Dermis blood vessel endothelial cell (primary cell): ENCODE measurements at places on chromosomes 3 and 15. TPM values are rescaled to one million over a fixed set of nuclear protein-coding genes. Genes with fewer than 3 reads are reported as not detected.

WDR82 gene
- total RNA-seq = 81.3 and 111 TPM in 2 replicates

HTR3E gene
- total RNA-seq = not detected in 2 replicates

PXYLP1 gene
- 0.34 and 0.56 TPM in 2 replicates for total RNA-seq

CADM2 gene
- total RNA-seq = not detected in 2 replicates

LRTM1 gene
- total RNA-seq = not detected in 2 replicates

LIPH gene
- total RNA-seq = 0.19 TPM in 1 of 2 replicates, not detected in the other

- DNase-seq = no peak
Measured at GRCh38 chr3:101292027-101292426, 28.3 kb downstream of the IMPG2 start.

DNA sequence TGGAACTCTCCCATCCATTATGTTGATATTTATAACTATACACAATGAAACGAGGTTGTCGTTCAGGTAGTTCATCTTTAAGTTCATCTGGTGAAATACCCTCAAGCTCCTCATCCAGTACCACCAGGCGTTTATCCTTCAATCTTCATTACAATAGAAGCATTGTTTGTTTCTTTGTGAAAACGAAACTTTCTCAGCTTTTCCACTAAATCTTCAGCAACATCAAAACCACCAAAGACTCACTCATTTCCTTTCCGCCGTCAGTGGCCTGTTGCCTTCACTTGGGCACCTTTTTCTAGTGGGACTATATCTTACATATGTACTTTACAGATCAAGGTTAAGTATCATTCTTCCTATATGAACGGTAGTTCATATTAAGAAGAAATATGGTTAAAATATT, 44.1 kb upstream of the TFG start:
- DNase-seq = no peak

DNA sequence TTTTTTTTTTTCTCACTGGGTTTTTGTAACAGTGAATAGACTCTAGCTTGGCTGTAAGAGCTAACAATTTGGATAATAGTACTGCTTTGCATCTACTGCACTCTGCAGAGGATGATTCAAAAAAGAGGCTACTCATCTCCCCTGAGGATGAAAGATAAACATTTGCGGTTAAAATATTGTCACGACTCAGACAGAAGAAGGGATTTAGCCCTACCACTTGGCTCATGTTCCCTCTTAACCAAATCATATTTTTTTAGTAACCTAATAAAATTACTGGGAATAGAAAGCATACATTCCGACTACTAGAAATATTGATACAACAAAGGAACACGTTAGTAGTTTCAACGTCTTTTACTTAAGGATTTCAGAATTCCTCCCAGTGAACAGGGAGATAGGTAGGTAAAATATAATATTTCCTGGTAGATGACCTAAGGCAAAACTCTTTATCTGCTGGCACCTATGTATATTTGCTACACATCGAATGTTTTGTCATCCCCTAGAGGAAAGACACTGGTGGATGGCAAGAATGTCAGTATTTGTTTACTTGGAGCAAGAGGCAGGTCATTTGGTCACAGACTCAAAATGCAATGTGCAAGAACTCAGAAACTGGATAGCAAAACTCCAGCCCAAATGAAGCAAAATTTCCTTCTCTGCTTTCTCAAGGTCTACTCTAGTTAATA, 110.8 kb downstream of the GREM1 start:
- no peak for DNase-seq

- no peak for DNase-seq
Measured at GRCh38 chr3:97935842-97936241, 36.4 kb downstream of the RIOX2 start.

DNA sequence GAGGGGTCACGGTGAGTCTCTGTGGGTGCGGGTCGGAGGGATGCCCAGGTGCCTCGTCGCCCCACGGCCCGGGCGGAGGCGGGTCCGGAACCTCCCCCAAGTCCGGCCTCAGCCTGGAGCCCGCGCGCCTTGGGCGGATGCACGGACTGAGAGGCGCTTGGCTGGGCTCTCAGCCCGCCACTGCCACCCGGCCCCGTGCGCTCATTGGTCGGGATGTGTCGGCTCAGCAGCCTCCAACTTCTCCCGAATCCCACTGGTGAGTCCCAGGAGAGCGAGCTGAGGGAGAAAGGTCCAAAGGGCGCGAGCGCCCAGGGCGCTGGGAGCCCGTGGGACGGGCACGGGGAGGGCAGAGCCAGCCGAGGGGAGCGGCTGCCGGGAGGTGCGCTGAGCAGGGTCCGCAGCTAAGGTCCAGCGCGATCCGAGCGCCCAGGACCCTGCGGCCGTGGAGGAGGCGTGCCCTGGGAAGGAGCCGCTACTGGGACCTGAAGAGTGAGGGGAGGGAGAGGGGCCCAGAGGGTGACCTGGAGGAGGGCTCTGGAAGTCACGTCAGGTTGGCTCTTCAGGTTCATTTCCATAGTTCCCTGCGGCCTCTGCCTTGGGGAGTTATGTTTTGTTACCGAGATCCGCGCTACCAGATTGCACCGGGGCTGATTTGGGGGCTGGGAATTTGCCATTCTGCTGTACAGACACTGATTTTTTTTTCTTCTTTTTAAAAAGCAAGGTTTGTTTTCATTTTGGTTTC, at the start of gene MME:
MME (plus strand) TSS at position 574 of the 742 bp plus-strand sequence. CDS start 3,849 bp downstream, outside the sequence.
- peak; percentile 55 for DNase-seq

DNA sequence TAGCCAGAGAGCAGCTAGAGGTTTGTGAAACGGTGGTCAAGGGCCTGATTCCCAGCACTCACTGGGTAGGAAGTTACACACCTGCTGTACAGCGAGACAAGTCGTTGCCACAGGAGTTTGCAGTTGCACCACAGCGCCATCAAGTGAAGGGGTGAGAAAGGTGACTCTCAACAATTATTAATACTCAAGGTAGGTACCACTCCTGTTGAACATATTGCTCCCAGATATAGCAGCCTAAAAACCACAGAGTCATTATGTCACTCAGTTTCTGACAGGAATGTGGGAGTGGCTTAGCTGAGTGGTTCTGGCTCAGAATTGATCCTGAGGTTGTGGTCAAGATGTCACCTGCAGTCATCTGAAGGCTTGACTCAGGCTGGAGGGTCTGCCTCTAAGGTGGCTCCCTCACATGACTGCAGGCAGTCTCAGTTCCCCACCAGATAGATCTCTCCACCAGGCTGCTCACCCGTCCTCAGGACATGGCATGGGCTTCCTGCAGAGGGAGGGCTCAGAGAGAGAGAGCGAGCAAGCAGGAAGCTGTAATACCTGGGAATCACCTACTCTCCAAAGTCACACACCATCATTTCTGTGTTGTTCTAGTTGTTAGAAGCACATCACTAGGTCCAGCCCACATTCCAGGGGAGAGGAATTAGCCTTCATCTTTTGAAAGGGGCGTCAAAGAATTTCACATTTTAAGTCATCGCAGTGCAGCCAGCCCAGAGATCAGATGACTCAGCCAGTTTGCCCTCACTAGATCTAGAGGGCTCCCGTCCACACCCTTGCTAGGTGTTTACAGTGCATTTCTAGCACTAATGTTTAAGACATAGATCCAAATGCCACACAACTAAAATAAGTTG, 17.0 kb upstream of the ANO10 start:
- peak; percentile 37 for DNase-seq

GRCh38 chr3:158273656-158274055, 163.8 kb downstream of the RSRC1 start:
- DNase-seq = no peak

DNA sequence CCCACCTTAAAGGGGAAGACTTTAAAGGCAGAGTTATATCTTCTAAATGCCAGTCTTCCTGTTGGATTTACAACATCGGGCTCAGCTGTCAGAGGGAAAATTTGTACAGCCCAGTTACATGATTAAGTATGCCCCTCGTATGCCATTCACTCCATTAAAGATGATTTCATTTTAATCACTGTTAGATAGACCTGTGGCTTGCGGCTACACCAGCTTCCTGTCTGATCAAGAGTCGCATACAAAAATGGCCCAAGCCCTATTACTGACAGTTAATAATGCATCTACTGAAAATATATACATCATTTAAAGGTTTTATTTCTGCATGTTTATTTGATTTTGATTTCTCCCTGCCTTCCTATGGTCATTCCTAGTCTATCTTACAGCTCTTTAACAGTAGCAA, 7.1 kb downstream of the EIF4E3 start:
- no peak for DNase-seq

DNA sequence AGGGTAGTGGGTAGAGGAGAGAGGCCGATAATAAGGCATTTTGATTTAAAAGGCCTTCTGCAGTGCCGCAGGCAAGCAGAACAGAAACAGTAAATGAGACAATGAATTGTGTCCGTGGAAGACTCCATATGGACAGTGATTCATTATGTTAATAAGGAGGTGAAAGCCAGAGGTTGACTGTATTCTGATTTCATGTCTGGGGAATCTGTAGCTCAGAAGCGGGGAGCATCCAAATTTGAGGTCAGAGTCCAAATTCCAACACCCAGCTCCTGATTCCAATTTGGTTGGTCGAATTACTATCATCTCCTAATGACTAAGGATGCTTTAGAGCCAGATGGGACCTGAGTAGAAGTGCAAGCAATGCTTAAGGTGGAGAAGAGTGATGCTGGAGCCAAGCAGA, 1.0 kb upstream of the TBC1D21 start:
- DNase-seq = no peak

- DNase-seq = no peak
Measured at GRCh38 chr3:131140891-131141290, 114.2 kb downstream of the NEK11 start.

GRCh38 chr15:34501131-34501530, 63.5 kb upstream of the GOLGA8A start:
- no peak for DNase-seq

GRCh38 chr3:186964071-186964470, 33.7 kb downstream of the ST6GAL1 start:
- DNase-seq = no peak

GRCh38 chr15:92505611-92506010, 111.9 kb downstream of the ST8SIA2 start:
- no peak for DNase-seq

DNA sequence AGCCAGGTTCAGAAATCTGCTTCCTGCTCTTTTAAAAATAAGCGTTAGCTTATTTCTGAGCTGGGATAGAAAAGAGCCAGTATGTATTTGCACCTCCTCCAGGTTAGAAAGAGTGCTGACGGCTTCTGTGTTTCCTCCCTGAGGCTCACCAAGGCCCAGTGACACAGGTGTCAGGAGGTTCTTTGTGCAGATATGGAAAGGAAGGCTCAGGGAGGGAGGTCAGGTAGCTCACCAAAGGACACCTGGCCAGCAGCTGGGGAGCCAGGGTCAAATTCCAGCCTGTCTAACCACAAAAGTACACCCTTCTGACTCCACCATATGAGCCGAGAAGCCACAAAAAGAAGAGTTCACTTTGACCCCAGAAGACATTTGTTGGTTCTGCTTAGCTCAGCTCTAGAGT, 201.0 kb upstream of the WNT5A start:
- no peak for DNase-seq
